Activated naive CD4-positive, alpha-beta T cell treated with anti-CD3 and anti-CD28 coated beads for 36 hours (primary cell): ENCODE measurements at places on chromosomes 2 and 18.

DNA sequence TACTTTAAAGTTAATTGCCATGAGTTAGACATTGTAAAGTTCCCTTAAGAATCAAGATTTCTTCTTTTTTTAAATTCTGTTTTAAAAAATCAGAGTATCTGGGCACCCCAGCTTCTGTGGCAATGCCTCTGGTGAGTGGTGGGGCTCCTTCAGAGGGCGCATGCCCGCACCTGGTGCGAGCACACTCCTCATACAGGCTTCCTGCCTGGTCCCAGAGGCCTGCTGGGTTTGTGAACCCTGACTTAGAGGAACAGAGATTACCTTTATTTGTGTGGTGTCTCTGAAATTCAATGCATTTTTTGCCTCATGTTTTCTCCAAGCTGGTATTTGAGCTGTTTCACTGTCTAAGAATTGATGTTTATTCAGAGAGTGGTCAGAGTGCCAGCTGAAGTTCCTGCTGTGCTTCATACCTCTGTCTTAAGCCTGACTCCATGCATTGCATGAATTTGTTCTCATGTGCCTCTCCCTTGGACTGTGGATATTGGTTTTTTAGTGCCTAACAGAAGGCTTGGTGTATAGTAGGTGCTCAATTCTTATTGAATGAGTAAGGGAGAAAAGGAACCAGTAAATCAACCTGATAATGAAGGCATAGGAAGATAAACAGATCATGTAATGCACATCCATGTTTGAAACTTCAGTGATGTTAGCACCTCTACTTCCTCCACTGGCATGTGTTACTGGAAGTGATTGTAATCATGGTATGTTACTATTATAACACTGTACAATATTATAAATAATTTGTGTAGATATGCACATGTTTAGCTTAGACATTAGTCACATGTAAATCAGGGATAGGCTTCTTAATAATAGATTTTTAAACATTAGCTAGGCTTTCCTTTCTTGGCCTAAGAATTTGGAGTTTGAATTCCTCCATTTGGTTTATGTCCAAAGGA, 29.0 kb downstream of the PHLPP1 start:
- no peak for DNase-seq

DNA sequence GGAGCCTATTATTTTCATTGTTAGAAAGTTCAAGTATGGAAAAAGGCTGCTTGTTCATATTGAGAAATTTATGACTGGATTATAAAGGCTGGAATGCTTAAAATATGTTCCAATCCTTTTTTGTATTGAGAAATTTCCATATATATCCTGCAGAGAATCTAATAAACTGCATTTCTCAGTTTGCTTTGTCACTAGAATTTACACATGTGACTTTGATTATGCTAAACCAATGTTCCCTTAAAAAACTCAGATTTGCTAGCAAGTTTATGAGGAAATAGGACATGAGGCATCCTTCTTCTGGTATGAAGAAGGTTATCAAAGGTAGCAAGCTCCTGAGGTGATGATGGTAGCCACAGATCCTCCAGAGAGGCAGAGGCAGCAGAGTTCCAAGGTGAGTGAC, 29.2 kb upstream of the DSEL start:
- no peak for DNase-seq

- DNase-seq: no peak
Measured at GRCh38 chr2:8676921-8677645, 4.8 kb upstream of the ID2 start.

GRCh38 chr2:128421286-128421685, 102.6 kb upstream of the HS6ST1 start:
- DNase-seq: no peak

DNA sequence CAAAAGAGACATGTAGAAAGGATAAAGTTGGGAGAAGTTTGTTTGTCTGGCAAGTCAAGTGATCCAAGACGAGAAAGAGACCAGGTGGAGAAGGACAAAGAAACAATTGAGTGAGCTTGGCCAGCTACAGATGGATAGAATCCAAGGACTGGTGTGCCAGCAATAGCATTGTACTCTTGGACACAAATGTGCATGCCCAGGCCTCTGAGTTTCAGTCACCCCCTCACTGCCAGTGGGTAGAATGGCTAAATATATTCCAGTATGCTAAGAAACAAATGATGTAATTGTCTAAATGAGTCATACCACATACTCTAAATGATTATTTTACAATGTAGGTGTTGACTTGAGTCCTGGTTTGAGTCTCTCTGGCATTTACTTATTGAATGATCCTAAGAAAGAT, 881.3 kb downstream of the LRRTM4 start:
- no peak for DNase-seq

DNA sequence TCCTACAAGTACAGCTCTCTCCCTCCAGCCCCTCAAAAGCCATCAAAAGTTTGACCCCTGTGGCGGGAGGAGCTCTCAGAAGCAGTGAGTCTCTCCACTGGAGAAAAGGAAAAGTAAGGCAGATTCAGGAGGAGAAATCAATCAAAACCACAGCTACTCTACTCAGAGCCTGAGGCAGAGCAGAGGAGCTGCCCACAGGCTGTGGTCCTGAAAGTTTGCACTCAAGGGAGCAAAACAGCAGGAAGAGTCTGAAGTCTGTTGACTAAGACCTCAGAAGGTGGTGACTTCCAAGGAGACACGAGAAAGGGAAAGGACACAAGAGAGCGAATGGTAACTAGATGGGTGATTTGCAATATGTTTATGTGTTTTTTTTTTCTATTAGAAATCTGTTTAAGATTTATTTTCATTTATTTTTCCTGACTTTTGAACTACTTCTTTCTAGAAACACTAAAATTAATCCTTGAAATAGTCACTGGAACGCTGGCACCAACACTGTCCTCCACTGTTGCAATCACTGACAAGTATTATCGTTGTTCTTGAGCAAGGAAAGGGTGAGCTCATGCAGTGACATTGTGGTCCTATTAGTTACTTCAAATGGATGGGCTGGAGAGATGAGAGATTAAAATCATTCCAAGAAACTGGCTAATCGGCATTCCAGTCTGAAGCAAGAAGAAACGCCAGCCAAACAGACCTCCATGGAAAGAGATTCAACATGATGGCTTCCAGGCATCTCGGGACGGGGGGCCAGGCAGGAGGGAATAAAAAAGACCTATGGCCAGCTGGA, 35.8 kb downstream of the PID1 start:
- DNase-seq: no peak

DNA sequence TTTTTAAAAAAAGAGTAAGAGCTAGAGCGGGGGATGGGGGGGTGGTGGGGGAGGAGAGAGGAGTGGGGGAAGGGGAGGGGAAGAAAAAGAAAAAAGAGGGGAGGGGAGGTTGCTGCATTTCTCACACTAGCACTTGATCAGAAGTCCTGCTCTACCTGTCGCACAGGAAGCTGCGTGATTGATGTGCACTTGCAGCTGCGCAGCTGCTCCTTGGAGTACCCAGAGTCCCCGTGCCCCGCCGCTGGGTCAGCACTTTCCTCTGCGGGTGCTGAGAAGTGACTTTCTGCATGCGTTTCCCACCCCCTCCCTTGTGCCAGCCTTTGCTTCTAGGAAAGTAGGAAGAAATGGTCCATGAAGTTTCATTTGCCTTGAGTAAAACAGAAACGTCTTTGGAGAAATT, 297.3 kb downstream of the ETAA1 start:
- DNase-seq: peak; percentile 4

- no peak for DNase-seq
Measured at GRCh38 chr18:58806826-58807714, 57.6 kb upstream of the ZNF532 start.

DNA sequence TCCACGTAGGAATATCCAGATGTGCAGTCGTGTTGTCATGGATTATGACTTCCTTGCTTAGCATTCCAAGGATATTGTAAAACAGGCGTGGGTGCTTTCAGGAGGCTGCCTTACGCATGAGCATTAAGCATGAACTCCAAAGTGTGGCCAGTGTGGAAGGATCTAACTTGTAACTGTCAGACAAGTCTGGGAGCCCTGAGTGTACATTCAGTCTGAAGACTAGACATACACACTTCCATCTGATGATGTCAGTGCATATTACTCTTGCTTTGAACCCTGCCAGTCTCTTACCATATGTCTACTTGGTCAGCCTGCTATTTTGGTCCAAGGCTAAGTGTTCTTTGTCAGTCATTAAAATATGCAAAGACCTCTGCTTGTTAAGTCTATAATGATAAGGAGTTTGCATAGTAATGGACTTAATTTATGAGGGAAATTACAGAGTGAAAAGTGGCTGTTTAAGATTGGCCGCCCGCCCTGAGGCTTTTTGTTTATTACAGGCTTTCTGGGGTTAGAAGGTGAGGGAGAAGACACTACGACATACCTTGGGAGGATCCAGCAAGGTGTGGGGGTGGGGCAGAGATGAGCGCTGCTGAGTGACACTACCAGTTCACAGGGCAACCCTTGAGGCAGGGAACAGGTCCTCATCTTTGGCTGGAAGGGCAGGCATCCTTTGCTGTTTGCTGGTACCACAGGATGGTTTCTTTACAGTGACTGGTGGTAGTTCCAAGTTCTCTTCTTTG, 48.3 kb downstream of the CABLES1 start:
- no peak for DNase-seq

GRCh38 chr2:28399956-28400355, 7.3 kb downstream of the FOSL2 start:
- no peak for DNase-seq

DNA sequence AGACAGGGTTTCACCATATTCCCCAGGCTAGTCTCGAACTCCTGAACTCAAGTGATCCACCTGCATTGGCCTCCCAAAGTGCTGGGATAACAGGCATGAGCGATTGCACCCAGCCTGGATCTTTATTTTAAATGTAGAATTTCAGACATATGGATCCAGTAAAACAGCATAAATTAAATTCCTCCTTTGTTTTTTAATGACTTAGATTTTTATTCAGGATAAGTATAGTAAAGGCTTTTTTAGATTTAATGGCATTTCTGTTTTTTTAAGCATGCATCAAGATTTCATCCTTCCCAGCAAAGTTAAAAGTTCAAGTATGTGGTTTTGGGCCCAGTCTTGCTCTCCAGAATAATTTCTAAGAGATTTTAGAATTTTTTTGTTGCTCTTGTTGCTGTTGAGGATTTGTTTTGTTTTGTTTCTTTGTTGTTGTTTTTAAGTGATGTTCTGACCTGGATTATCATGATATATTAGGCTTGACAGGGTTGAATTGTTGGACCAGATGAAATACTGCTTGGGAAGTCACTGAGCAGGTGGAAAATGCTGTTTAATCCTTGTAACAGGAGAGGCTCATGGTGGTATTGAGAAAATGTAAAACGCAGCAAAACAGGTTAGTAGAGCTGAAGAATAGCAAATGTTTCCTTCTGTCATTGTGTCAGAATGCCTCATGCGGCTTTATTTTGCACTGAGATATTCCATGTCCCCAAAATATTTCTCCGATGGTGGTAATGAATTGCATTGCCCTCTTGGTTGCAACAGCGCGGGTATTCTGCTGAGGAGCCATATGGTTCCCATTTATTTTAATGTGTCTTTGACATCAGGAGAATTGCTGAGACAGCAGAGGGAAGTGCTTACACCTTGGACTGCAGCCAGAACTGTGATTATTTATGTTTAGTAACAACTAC, 147.9 kb downstream of the GALNT3 start:
- no peak for DNase-seq

DNA sequence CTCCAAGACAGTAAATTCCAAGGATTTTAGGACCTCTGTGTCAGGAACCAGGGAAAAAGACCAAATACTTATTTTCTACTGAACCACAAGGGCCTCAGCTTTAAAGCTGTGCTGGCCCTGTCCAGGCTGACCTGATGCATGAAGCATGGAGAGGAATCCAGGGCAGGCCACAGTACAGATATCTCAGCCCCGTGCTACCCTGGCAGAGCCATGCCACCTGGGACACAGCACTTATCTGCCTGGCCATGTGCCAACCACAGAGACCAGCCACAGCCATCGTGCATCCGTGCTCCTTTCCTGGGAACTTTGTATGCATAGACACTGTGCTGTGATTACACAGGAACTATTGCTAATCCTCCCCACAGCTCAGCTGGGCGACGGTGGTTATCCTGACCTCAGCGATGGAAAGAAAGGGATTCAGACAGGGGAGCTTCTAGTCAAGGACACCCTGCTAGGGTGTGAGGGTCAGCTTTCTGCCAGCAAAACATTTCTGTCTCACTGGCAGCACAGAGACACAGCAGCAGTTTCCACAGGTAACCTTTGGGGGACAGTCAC, 687.4 kb upstream of the ID2 start:
- DNase-seq: no peak

- DNase-seq: no peak
Measured at GRCh38 chr2:21642647-21643046, 518.9 kb downstream of the TDRD15 start.

DNA sequence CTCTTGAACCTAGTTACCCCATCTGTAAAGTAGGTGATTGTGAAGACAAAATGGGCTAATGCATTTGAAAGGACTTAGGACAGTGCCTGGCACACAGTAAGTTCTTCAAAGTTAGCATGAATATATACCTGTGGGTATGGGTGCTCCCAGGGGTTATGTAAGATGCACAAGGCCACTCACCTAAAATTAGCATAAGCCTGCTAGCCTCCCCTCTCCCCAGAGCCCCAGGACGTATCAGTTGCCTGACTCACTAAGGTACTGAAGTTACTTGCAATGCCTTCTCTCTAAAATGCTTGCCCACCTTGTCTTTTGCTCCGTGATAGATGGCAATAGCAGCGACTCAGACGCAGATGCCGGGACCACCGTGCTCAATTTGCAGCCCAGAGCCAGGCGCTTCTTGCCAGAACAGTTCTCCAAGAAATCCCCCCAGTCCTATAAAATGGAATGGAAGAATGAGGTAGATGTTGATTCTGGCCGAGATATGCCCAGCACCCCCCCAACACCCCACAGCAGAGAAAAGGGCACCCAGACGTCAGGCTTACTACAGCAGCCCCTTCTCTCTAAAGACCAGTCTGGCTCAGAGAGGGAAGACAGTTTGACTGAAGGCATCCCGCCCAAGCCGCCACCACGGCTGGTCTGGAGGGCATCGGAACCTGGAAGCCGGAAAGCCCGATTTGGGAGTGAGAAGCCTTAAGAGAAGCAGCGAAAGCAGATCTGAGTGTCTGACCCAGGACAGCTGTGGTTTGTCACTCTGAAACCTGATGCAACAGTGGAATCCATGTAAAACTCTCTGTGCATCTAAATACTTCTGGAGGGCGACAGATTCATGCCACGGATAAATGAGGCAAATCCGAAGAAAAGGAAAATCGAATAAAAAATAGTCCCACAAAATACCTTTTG, 53.8 kb upstream of the TMEM182 start:
- no peak for DNase-seq

DNA sequence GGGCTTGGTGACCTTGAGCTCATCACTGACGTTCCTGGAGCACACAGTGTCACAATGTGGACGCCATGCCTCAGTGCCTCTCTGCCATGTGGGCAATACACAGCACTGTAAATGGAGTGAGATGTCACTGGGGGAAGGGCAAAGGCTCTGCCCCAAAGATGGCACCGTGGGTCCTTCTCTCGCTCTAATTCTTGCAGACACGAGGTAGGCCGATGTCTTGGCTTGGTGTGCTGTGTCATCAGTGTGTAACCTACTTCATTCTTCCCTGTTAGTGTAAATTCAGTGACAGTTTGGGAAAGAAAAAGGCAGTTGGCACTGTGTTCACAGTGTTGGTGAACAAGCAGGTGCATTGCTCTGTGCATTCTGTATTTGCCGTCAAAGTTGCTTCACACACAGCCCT, 309.3 kb upstream of the MYT1L start:
- no peak for DNase-seq

GRCh38 chr2:18950361-18950851, 361.0 kb upstream of the NT5C1B start:
- DNase-seq: no peak
